Keratinocyte (primary cell): ENCODE measurements at places on chromosomes 16 and 17.

DNA sequence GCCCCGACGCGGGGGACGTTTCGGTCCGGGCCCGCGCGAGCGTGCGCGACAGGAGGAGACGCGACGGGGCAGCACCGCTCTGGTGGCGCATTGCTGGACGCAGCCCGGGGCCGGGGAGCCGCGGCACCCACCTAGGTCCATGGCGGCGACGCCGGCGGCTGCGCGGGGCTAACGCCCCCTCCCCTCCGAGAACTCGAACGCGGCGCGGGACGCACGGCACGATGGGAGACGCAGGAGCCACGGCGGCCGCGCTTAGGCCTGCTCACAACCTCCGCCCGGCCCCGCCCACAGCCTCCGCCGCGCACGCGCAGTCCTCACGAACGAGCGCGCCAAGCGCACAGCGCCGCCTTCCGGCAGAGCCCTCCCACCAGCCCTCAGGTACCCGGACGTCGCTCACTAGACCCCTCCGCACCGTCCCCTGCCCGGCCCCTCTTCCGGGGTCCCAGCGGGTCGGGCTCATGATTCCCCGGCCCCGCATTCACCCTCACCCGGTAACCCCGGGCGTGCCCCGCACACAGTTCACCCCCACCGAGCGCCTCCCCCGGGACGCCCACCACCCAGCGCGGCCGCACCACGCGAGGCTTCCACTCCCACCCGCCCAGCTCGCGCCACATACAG, at the start of gene GEMIN4:
Gene GEMIN4 (minus strand): TSS at position 263 of the 618 bp plus-strand sequence. CDS start 122 bp downstream, at position 141.
- peak; percentile 32 for DNase-seq

DNA sequence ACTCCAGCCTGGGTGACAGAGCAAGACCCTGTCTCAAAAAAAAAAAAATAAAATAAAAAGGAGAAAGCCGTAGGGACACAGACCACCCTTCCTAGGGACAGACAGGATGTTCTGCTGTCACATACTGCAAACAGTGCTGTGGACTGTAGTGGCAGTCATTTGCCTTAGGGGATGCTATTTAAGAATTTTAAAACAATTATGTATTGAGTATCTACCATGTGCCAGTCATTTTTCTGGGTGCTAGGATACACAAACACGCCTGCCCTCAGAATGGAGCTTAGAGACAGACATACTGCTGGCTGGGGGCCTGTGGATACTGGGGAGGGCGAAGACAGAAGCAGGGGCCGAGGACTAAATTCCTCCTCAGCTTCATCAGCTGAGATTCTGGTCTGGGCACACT, 45.5 kb downstream of the MRC2 start:
- no peak for DNase-seq

DNA sequence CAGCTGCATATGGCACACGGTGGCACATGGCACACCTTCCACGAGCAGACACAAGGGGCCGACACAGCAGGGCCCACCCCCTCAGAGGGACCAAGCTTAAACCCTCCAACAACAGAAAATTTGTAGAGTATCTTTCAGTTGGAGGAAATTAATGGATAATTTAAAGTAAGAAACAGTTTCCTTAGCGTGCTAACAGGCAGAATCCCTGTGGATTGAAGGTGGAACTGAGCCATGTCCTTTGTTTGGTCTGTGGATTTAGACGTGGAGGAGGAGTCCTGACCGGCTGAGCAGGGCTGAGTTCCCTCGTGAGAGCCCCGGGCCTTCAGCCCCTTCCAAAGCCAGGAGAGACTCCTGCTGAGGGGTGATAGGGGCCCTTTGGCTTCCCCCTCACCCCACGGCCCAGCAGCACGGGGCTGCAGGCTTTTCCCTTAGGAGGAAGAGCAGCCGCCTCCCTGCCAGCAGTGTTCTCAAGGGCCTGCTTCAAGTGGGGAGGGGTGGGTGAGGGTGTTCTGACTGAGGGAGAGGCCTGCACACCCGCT, 1.4 kb upstream of the CYB561 start:
- DNase-seq = no peak

GRCh38 chr16:17470908-17471718, at the start of gene XYLT1:
Gene XYLT1, minus strand, starts transcription at chr16:17470960. Its CDS starts 164 bp downstream, at chr16:17470796.
- DNase-seq = peak; percentile 93

DNA sequence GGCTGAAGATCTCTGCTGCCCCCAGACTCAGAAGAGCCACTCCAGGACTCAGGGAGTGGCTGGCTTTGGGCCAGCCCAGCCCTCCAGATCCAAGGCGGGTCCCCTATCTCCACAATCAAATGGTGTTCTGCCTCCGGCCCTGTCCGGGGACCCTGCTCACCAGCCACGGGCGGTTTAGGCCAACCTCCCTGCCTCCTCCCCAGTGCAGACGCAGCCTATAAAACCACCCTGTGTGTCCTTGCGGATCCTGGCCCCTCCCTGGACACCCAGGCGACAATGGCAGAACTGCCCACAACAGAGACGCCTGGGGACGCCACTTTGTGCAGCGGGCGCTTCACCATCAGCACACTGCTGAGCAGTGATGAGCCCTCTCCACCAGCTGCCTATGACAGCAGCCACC, at the start of gene SLC12A3:
Gene SLC12A3 (plus strand): TSS at position 248 of the 400 bp plus-strand sequence. CDS start 29 bp downstream, at position 277.
- DNase-seq = no peak

GRCh38 chr17:33438578-33438977, 145.5 kb upstream of the ASIC2 start:
- no peak for DNase-seq

DNA sequence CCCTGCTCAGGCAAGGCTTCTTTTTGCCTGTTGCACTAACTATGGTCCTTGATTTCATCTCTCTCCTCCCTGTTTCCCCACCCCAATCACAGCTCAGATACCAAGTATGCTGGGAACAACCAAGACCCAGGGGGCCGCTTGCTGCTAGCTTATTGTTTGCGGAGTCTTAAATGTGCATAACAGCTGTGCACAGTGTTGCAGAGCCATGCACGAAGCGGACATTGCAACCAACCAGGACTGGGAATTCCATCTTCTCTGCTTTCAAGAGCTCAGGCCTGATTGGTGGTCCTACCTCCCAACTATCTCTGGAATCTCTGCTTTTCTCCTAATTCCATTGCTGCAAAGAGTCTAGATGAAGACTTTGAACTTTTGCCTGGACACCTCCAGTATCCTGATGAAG, 281.3 kb upstream of the TNRC6C start:
- no peak for DNase-seq

DNA sequence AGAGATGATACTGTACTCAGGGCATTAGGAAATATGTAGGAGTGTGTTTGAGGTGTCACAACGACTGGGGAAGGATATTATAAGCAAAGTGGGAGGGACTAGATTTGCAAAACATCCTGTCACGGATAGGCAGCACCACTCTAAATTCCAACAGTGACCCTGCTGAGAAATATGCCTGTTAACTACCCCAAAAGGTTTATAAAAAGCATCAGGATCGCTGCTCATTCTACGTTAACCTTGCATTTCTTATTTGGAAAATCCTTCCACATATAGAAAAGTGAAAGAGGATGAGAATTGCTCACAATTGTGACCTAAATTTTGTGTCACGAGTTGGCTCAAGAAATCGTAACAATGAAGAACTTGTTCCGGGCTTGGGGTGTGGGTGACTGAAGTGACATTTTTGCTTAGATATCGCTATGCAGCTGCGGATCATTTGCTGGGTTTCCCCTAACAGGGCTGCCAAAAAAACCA, 51.6 kb downstream of the N4BP1 start:
- DNase-seq = no peak

- DNase-seq = no peak
These were observed 30.9 kb downstream of the SOCS1 start for GRCh38 chr16:11224894-11225676.

GRCh38 chr17:61149862-61150362, 249.7 kb upstream of the TBX2 start:
- no peak for DNase-seq

DNA sequence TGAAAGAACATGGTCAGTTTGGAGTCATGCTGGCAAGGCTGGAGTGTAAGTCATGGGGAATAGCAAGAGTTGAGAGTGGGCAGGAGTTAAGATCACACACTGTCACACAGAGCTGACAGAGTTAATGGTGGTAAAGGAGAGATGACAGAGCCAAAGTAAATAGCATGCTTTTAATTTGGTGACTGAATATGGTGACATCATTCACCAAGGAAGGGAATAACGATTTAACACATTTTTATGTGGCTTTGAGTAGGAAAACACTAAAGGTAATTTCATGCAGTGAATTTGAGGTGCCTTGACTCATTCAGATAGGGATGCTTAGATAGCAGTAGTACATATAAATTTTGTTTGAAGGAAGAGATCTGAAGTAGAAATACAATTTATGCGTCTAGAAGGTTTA, 42.1 kb downstream of the SYNRG start:
- DNase-seq = no peak

- no peak for DNase-seq
These were observed 211.2 kb downstream of the RBFOX3 start for GRCh38 chr17:79399610-79400144.

GRCh38 chr17:2402544-2402943, 1.7 kb upstream of the MNT start:
- no peak for DNase-seq

- no peak for DNase-seq
These were observed 428.0 kb downstream of the CA10 start for GRCh38 chr17:51730303-51731050.

GRCh38 chr17:28324781-28325180, 5.8 kb downstream of the TMEM97 start:
- no peak for DNase-seq

DNA sequence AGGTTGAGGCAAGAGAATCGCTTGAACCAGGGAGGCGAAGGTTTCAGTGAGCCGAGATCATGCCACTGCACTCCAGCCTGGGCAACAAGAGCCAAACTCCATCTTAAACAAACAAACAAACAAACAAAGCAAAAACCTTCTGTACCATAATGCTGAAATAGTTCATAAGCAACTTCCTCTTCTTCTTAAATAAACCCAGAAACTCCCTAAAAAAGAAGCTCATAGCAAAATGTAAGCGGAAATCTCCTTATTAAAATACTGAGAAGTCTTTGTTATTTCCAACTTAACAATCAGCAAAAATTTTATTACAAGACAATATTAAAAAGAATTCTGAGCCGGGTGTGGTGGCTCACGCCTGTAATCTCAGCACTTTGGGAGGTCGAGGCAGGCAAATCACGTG, 82.8 kb downstream of the FBXL20 start:
- no peak for DNase-seq
